ENCODE measurements at places on chromosomes 5 and 9. TPM values are rescaled to one million over a fixed set of nuclear protein-coding genes. Genes with fewer than 3 reads are reported as not detected.

GRCh38 chr5:33641744-33642505, 201.2 kb downstream of the TARS1 start:
- H3K27ac ChIP-seq: no peak overlapping the region
- no peaks in the 10 kb centered on the region for H3K36me3 ChIP-seq
- no peak overlapping the region for H3K4me3 ChIP-seq
- no peaks in the 10 kb centered on the region for H3K27me3 ChIP-seq
- DNase-seq: no peak

GRCh38 chr5:69049151-69049550, 44.7 kb upstream of the SLC30A5 start:
- no peak for DNase-seq
- no peak overlapping the region for H3K4me3 ChIP-seq
- H3K27ac ChIP-seq: no peak overlapping the region
- H3K4me1 ChIP-seq: no peaks in the 10 kb centered on the region
- H3K27me3 ChIP-seq: no peaks in the 10 kb centered on the region

Gene TMC1
- total RNA-seq: 0.36 TPM

DNA sequence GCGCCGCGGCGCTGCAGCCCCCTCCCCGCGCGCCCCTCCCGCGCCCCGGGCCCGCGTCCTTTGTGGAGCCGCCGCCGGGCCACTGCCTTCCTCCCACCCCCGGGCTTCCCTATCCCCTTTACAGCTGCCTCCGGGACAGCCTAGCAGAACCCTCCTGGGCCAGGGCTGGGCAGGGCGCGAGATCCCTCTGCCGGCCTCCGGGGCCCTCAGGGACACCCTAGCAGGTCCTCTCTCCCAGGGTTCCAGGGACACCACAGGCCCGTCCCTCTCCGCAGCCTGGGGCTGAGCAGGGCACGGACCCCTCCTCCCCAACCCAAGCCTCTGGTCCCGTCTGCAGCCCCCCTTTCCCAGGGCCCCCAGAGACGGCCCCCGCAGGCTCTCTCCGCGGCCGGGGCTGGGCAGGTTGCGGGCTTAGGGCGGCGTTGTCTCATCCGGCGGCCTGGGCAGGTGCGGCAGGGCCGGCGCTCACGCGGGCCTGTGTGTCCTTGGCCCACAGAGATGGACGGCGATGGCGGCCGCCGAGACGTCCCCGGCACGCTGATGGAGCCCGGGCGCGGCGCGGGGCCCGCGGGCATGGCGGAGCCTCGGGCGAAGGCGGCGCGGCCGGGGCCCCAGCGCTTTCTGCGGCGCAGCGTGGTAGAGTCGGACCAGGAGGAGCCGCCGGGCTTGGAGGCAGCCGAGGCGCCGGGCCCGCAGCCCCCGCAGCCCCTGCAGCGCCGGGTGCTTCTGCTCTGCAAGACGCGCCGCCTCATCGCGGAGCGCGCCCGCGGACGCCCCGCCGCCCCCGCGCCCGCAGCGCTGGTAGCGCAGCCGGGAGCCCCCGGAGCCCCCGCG, 710 bp downstream of the WNK2 start:
- H3K27ac ChIP-seq: no peak overlapping the region
- no peaks in the 10 kb centered on the region for H3K36me3 ChIP-seq
- DNase-seq: no peak
- no peaks in the 10 kb centered on the region for H3K4me1 ChIP-seq

Gene ZNF484
- 5.4 TPM for total RNA-seq

DNA sequence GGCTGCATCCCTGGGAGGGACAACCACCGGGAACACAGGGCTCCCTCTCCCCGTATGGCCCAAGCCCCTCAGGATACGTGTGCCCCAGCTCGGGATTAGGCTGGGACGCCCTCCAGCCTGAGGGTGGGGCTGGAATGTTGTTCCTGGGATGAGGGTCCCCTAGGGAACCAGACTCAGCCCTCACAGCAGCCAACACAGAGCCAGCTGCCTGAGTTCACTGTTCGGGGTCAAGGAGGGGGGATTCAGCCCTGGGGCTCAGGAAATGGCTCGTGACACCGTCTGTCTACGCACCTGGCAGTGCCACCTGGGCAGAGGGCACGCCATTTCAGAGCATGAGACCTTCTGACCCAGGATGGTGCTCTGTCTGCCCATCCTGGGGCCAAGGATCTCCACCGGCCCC, 8.9 kb downstream of the RNF44 start:
- H3K4me3 ChIP-seq: no peak overlapping the region
- peaks cover 4% of the 10 kb centered on the region for H3K36me3 ChIP-seq
- no peak for DNase-seq
- H3K27me3 ChIP-seq: no peaks in the 10 kb centered on the region

DNA sequence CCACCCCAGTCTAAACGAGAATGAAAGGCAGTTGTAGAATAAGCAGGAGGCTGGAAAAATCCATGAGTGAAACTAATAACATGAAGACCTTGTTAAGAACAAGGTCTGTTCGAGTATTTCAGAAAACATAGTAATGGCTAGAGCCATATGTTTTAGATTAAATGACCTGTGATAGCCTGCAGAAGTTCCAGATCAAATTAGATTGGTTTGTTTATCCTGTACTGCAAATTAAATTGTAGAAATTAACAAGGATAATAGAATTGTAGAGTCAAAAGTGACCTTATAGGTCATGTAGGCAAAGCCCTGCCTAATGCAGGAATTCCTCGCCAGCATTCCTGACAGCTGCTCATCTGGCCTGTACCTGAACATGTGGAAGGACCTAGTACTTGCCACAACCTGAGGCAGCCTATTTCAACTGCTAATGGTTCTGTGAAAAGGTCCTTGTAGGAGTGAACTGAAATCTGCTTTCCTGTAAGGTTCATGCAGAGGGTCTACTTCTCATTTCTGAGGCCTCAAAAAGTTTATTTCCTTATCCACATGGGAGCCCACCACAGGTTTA, 17.2 kb downstream of the LIX1 start:
- no peak overlapping the region for H3K4me3 ChIP-seq
- DNase-seq: no peak
- H3K4me1 ChIP-seq: no peaks in the 10 kb centered on the region
- H3K27ac ChIP-seq: no peak overlapping the region
- no peaks in the 10 kb centered on the region for H3K36me3 ChIP-seq
- peaks cover 31% of the 10 kb centered on the region for H3K27me3 ChIP-seq

- H3K36me3 ChIP-seq: no peaks in the 10 kb centered on the region
- H3K4me3 ChIP-seq: no peak overlapping the region
- DNase-seq: peak; percentile 41
- no peaks in the 10 kb centered on the region for H3K4me1 ChIP-seq
Observed at GRCh38 chr5:15105799-15106393, 234.3 kb upstream of the ANKH start.

Data from Panc1 (cell line).